ENCODE measurements at places on chromosomes 3 and 15.

DNA sequence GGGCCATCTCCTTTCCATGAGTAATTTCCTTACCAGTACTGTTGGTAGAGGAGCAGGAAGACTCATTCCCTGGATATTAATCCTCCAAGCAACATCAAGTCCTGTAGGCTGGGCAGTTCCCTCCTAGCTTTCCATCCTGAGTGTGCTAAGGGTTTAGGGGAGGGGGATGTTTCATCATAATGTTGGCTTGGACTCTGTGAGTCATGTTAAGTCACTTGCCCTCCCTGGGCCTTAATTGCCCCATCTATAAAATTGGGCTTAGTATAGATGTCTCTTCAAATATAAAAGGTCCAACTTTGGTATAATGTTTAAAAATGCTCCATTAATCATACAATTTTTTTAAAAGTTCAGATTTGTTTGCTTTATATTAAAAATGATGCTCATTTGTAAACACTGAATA, 52.7 kb downstream of the TLE3 start:
- DNase-seq, result no peak

DNA sequence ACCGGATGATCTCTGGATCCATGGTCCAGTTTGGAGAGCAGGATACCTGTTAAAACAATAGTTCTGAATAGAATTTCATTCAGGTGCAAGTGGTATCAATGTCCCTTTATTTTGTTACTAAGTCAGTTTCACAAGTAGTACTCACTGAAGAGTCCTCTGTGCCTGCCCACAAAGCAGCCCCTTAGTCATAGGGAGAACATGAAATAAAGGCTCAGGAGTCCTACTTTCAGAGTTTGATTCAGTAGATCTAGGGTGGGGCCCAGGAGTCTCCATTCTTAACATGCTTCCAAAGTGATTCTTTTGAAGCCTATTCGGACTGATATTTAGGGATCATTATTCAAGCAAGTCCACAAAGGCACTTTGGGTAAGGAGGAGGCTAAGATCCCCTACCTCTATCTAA, 79.8 kb upstream of the ACKR4 start:
- DNase-seq, result no peak

DNA sequence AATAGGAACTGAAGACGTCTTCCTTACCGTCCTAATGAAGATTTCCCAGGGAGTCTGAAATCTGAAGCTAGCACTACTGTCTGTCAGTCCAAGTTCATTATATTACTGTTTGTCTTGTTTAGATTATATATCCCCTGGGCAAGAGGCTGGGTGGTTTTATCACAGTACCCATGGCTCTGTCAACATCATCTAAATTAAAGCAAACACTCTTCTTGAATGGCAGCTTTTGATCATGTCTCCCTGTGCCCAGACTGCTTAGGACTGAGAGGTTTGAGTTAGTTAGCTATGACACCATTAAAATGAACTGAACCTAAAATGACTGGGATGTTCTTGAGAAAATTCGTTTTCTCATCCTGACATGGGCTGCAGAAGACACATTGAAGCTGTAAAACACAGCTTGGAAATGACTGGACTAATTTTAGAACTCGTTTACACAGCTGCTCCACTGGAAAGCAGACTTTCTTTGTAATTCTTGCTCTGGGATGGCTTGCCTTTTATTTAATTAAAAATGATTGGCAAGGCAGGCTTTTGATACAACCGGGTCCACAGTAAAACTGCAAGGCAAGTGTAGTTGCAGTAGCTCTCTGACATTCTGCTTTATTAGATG, 243.5 kb downstream of the MFSD1 start:
- no peak for DNase-seq

DNA sequence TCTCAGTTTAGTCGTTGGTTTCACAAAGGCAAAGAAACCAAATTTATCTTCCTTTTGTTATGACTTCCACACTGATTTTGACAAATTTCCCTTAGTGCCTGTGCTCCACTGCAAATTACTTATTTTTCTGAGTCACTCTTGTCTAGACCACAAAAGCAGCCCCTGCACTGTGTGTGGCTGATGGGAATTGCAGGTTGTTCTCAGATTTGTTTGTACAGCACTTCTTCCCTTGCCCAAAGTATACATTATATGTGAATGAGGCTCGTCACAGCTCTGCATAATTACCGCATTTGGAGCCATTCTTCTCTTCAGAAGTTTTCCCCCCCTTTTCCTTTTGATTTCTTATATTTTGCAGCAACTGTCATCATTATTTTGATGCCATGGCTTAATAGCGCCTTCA, 354.2 kb upstream of the IL12A start:
- no peak for DNase-seq

GRCh38 chr15:90478846-90479481, 50.8 kb upstream of the CRTC3 start:
- no peak for DNase-seq

Measured in stimulated activated CD4-positive, alpha-beta T cell treated with anti-CD3 and anti-CD28 coated beads, Interleukin-1b, Interleukin-23, amount 100 ng/mL, for 1 hour (primary cell).